ENCODE measurements at places on chromosomes 3 and 15. TPM values are rescaled to one million over a fixed set of nuclear protein-coding genes. Genes with fewer than 3 reads are reported as not detected.
A peak's percentile ranks its signal among the peaks of the same experiment; 100 is the strongest.

Gene PCOLCE2
- 3.8 TPM for total RNA-seq

DNA sequence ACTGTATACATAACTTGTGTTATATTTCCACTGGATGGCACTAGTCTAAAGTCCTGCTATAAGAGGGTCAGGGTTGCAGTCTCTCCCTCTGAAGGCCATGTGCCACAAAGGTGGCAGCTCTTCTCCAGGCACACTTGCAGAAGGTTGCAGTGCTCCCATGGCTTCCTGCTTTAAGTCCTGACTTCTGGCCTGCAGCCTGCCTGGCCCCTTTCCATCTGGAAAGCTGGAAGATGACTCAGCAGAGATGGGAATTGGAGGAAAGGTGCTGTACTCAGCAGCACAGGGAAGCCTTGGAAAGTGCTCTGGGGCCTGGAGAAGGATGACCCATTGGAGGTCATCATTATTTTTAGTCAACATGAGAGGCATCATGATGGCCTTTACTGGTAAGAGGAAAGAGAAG, 40.9 kb upstream of the MRPL3 start:
- H3K4me3 ChIP-seq: no peak overlapping the region
- no peak overlapping the region for H3K27ac ChIP-seq
- H3K36me3 ChIP-seq: no peaks in the 10 kb centered on the region
- no peak for DNase-seq
- H3K27me3 ChIP-seq: peaks cover 3% of the 10 kb centered on the region

- H3K4me3 ChIP-seq: no peak overlapping the region
- H3K27ac ChIP-seq: no peak overlapping the region
- no peak for DNase-seq
- H3K36me3 ChIP-seq: peaks cover 4% of the 10 kb centered on the region
These were observed 101.4 kb downstream of the GBE1 start for GRCh38 chr3:81660036-81660435.

DNA sequence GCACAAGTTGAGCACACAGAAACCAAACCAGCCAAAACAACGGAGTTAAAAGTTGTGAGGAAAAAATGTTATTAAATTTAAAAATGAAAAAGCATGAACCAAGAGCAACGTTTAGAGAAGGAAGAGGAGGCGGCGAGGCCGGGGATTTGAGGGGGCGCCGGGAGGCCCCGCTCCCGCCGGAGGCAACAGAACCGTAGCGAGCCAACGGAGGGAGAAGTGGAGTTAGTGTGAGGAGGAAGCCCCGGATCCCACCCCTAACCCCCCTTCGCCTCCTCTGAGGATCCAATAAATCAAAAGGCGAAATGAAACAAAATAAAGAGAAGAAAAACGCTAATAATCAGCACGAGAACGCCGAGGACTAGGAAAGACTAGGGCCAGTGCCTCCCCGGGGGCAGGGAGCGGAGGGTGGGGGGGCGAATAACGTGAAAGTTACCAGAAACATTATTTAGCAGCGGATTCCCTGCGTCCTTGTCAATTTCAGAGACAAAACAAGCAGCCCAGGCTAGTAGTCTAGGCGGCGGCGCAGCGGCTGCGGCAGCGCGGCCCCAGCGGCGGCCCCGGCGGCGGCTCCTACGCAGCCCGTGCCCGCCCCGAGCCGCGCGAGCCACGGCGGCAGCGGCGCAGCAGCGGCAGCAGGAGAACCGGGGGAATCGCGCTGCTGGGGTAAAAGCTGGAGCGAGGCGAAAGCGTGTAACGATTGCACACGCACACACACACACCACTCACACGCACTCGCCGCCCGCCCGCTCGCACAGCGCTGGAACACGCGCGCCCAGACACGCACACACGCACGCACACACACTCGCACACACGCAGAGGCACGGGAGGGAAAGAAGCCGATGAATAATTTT, 1.7 kb downstream of the MEIS2 start:
- peak overlapping the region; percentile 99 for H3K4me3 ChIP-seq
- peaks cover 13% of the 10 kb centered on the region for H3K36me3 ChIP-seq
- peak; percentile 83 for DNase-seq
- peak overlapping the region; percentile 100 for H3K27ac ChIP-seq
- H3K27me3 ChIP-seq: peaks cover 12% of the 10 kb centered on the region

GRCh38 chr15:96732704-96733103, 402.2 kb downstream of the NR2F2 start:
- H3K36me3 ChIP-seq: no peaks in the 10 kb centered on the region
- no peak overlapping the region for H3K27ac ChIP-seq
- H3K4me3 ChIP-seq: no peak overlapping the region
- DNase-seq: no peak
- no peaks in the 10 kb centered on the region for H3K27me3 ChIP-seq

DNA sequence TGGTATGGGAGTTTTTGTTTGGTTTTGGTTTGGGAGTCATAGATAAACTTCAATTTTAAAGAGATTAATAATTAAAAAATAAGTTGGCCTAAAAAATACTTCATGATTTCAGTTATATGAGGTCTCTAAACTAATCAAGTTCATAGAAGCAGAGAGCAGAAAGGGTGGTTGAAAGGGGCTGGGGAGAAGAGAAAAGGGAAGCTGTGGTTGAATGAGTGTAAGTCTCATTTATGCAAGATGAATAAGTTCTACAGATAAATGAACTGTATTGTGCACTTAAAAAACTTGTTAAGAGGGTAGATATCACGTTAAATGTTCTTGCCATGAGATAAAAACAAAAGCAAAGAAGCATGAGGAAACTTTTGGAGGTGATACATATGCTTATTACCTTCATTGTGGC, 188.7 kb downstream of the NSUN3 start:
- no peaks in the 10 kb centered on the region for H3K4me1 ChIP-seq
- no peaks in the 10 kb centered on the region for H3K36me3 ChIP-seq
- H3K27ac ChIP-seq: no peak overlapping the region
- DNase-seq: no peak
- no peak overlapping the region for H3K4me3 ChIP-seq

All from osteocyte (in vitro differentiated cells).